ENCODE measurements at places on chromosomes 4 and X. TPM values are rescaled to one million over a fixed set of nuclear protein-coding genes. Genes with fewer than 3 reads are reported as not detected.

DNA sequence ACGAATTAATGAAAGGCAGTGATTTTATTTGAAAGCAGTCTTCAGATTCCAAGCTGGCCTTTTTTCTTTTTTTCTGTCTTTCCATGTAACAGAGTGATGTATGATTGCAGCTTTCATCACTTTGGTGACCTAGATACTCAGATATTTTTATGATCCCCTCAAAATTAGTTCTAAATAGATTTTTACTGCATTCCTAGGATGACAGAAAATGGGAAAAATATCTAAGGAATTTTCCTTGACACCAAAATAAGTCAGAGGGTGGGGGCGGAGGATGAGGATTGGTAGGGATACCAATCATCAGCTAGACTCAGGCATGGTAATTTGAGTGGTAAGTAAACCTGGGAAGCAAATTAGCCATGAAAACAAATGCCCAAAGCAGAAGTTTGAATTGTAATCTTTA, 11.9 kb upstream of the HMGB2 start:
- H3K27ac ChIP-seq, result peak overlapping the region; percentile 85
- peaks cover 16% of the 10 kb centered on the region for H3K4me1 ChIP-seq
- peaks cover 3% of the 10 kb centered on the region for H3K36me3 ChIP-seq
- H3K27me3 ChIP-seq, result no peaks in the 10 kb centered on the region
- no peak for DNase-seq

GRCh38 chrX:47629419-47630200, at the start of gene CFP:
Gene CFP, minus strand, starts transcription at chrX:47629930. Its CDS starts 86 bp downstream, at chrX:47629844.
- H3K4me1 ChIP-seq, result no peaks in the 10 kb centered on the region
- no peak for DNase-seq
- H3K27ac ChIP-seq, result no peak within 1 kb of the TSS
- H3K27me3 ChIP-seq, result peaks cover 3% of the 10 kb centered on the region

- no peak for DNase-seq
- H3K27me3 ChIP-seq, result peaks cover 3% of the 10 kb centered on the region
- H3K36me3 ChIP-seq, result no peaks in the 10 kb centered on the region
- H3K27ac ChIP-seq, result peak overlapping the region; percentile 64
Observed at GRCh38 chr4:147772459-147772969, 40.6 kb downstream of the ARHGAP10 start.

- no peaks in the 10 kb centered on the region for H3K27me3 ChIP-seq
- no peak for DNase-seq
- peaks cover 22% of the 10 kb centered on the region for H3K4me1 ChIP-seq
- H3K4me3 ChIP-seq, result no peak overlapping the region
Observed at GRCh38 chr4:15395311-15395710, 32.5 kb upstream of the C1QTNF7 start.

DNA sequence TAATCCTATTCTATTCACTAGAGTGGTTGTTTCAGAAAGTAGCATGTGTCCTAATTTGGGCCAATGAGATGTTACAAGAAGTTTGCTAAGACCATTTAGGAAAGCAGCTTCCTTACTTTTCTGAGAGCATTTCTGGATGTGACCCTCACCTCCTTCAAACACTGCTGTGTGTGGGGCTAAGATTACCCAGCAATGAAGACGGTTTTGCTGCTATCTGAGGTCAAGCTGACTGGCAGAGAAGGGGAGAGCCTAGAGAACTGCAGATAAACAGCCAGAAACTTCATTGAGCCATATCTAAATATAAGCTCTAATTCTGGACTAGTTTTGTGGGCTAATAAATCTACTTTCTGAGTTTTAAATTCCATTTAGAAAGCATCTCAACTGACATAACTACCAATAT, 36.4 kb downstream of the ZAR1 start:
- no peaks in the 10 kb centered on the region for H3K27me3 ChIP-seq
- H3K27ac ChIP-seq, result no peak overlapping the region
- no peaks in the 10 kb centered on the region for H3K4me1 ChIP-seq
- H3K4me3 ChIP-seq, result no peak overlapping the region
- peaks cover 52% of the 10 kb centered on the region for H3K36me3 ChIP-seq
- no peak for DNase-seq

- peaks cover 19% of the 10 kb centered on the region for H3K36me3 ChIP-seq
- H3K27ac ChIP-seq, result no peak overlapping the region
- no peaks in the 10 kb centered on the region for H3K27me3 ChIP-seq
- DNase-seq, result no peak
- peaks cover 9% of the 10 kb centered on the region for H3K4me1 ChIP-seq
- no peak overlapping the region for H3K4me3 ChIP-seq
Observed at GRCh38 chrX:19595043-19595677, 79.9 kb upstream of the MAP3K15 start.

GRCh38 chrX:11750046-11750445, 8.0 kb upstream of the MSL3 start:
- H3K27me3 ChIP-seq, result no peaks in the 10 kb centered on the region
- H3K36me3 ChIP-seq, result no peaks in the 10 kb centered on the region
- H3K4me3 ChIP-seq, result no peak overlapping the region
- no peak for DNase-seq

- H3K27ac ChIP-seq, result no peak overlapping the region
- H3K4me3 ChIP-seq, result no peak overlapping the region
- no peaks in the 10 kb centered on the region for H3K27me3 ChIP-seq
- no peaks in the 10 kb centered on the region for H3K4me1 ChIP-seq
- no peaks in the 10 kb centered on the region for H3K36me3 ChIP-seq
Observed at GRCh38 chrX:13266641-13267345, 53.1 kb downstream of the ATXN3L start.

- H3K4me3 ChIP-seq, result no peak overlapping the region
- H3K4me1 ChIP-seq, result peaks cover 12% of the 10 kb centered on the region
- H3K27me3 ChIP-seq, result no peaks in the 10 kb centered on the region
- DNase-seq, result no peak
- H3K27ac ChIP-seq, result no peak overlapping the region
- H3K36me3 ChIP-seq, result peaks cover 5% of the 10 kb centered on the region
Observed at GRCh38 chr4:177108708-177109107, 201.0 kb upstream of the NEIL3 start.

DNA sequence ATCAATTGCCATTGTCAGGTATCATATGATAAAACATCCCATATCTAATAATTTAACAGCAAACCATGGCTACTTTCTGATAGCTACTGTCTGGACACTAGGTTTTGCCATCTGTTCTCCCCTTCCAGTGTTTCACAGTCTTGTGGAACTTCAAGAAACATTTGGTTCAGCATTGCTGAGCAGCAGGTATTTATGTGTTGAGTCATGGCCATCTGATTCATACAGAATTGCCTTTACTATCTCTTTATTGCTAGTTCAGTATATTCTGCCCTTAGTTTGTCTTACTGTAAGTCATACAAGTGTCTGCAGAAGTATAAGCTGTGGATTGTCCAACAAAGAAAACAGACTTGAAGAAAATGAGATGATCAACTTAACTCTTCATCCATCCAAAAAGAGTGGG, 7.0 kb downstream of the NPY5R start:
- H3K27me3 ChIP-seq, result peaks cover 52% of the 10 kb centered on the region
- DNase-seq, result no peak
- no peaks in the 10 kb centered on the region for H3K4me1 ChIP-seq
- H3K27ac ChIP-seq, result no peak overlapping the region

DNA sequence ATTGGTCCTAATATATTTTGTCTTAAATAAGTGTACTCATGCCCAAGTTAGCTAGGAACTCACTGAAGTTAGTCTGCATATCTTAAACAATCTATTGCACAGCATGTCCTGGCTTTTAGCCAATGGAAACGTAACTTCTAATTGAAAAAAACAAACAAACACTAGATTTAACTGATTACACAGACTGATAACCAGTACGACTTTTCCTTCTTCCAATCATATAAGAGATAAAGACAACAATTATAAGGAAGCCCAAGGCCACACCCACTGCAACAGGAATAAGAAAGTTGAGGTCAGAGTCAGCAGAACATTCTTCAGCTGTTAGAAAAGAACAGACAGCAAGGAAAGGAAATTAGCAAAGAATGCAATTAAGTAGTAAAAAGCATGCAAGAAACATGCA, 40.8 kb downstream of the LAMP2 start:
- no peaks in the 10 kb centered on the region for H3K36me3 ChIP-seq
- no peaks in the 10 kb centered on the region for H3K27me3 ChIP-seq
- no peak overlapping the region for H3K4me3 ChIP-seq
- DNase-seq, result no peak
- H3K27ac ChIP-seq, result peak overlapping the region; percentile 17

- no peak overlapping the region for H3K4me3 ChIP-seq
- DNase-seq, result no peak
- peaks cover 4% of the 10 kb centered on the region for H3K4me1 ChIP-seq
- H3K27ac ChIP-seq, result no peak overlapping the region
- peaks cover 19% of the 10 kb centered on the region for H3K27me3 ChIP-seq
- H3K36me3 ChIP-seq, result no peaks in the 10 kb centered on the region
Observed at GRCh38 chr4:3800351-3800750, 34.2 kb downstream of the ADRA2C start.

DNA sequence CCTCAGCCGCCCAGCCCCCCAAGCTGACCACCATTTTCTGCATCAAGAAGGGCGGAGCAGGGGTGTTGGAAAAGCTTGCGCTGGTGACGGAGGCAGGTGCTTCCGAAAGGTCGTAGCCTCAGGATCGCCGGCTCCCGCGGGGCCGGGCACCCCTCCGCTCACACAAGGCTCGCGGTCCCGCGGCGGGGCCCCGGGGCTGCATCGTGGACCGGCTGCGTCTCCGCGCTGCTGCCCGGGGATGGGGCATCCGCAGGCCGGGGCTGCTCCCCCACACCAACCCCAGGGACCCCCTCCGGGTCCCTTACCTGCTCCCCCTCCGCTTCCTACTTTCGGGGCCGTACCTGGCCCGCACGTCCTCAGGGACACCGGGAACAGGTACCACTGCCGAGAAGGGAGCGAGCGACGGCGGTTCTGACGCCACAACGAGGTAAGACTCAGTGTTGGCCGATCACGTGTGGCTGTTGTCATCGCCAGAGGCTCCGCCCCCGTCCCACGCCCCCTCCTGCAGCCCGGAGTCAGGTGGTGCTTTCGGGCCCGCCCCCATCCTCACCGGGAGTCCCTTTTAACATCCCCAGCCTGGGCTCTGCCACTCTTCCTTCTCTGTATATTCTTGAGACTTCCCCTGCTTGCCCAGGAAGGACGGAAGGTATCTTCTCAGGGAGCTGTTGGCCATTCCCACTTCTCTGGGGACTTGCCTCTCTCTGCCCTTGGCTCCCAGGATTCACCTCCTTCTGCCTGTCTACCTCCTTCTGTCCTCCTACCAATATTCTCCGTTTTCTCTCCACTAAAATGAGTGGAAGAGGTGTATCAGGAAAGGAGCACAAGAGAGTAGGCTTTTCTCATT, at the start of gene BEX2:
TSS of gene BEX2 (minus strand) at position 436 of the 844 bp plus-strand sequence. CDS start 1,014 bp downstream, outside the sequence.
- H3K4me1 ChIP-seq, result peaks cover 5% of the 10 kb centered on the region
- H3K4me3 ChIP-seq, result peak within 1 kb of the TSS; percentile 78
- H3K27ac ChIP-seq, result peak within 1 kb of the TSS; percentile 86
- no peaks in the 10 kb centered on the region for H3K27me3 ChIP-seq
- peak; percentile 58 for DNase-seq

GRCh38 chr4:6806924-6807626, 24.5 kb downstream of the KIAA0232 start:
- H3K4me3 ChIP-seq, result no peak overlapping the region
- DNase-seq, result no peak
- H3K27ac ChIP-seq, result peak overlapping the region; percentile 21
- peaks cover 14% of the 10 kb centered on the region for H3K36me3 ChIP-seq
- peaks cover 9% of the 10 kb centered on the region for H3K4me1 ChIP-seq

- no peak for DNase-seq
- no peak overlapping the region for H3K27ac ChIP-seq
- H3K27me3 ChIP-seq, result no peaks in the 10 kb centered on the region
- H3K4me1 ChIP-seq, result no peaks in the 10 kb centered on the region
- H3K36me3 ChIP-seq, result no peaks in the 10 kb centered on the region
Observed at GRCh38 chrX:144586756-144587155, 660.5 kb upstream of the SPANXN1 start.

DNA sequence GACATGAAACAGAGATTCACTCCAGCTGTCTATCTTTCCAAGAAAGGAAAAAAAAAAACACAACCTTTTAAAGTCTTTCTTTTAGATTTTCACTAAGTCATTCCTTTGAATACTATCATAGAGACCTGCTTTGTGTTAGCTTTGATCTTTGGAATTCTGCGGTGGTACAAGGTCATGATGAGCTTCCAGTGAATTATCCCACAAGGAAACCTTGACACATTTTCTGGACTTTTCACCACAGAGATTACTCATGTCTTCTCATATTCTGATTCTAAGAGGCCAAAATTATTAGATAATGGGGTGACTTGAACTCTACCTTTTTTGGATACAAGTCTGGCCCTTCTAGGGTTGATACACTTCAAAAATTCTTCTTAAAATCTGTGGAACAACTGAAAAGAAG, 201.6 kb downstream of the PACRGL start:
- no peaks in the 10 kb centered on the region for H3K27me3 ChIP-seq
- DNase-seq, result no peak
- H3K4me3 ChIP-seq, result no peak overlapping the region
- H3K36me3 ChIP-seq, result no peaks in the 10 kb centered on the region

DNA sequence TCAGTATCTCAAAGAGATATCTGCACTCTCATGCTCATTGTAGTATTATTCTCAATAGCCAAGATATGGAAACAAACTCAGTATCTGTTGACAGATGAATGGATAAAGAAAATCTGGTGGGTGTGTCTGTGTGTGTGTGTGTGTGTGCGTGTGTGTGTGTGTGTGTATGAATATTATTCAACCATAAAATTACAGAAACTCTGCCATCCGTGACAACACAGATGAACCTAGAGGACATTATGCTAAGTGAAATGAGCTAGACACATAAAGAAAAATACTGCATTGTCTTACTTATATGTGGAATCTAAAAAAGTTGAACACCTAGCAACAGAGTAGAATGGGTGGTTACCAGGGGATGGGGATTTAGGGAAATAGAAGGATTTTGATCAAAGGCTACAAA, 13.2 kb downstream of the XKRX start:
- DNase-seq, result no peak
- no peaks in the 10 kb centered on the region for H3K27me3 ChIP-seq
- no peak overlapping the region for H3K4me3 ChIP-seq
- H3K27ac ChIP-seq, result no peak overlapping the region
- peaks cover 2% of the 10 kb centered on the region for H3K4me1 ChIP-seq

- H3K27me3 ChIP-seq, result no peaks in the 10 kb centered on the region
- peaks cover 18% of the 10 kb centered on the region for H3K36me3 ChIP-seq
- peaks cover 37% of the 10 kb centered on the region for H3K4me1 ChIP-seq
- H3K4me3 ChIP-seq, result peak overlapping the region; percentile 96
- no peak for DNase-seq
Observed at GRCh38 chr4:15682242-15683142, 865 bp downstream of the FAM200B start.

- DNase-seq, result no peak
- H3K27ac ChIP-seq, result no peak overlapping the region
- no peaks in the 10 kb centered on the region for H3K4me1 ChIP-seq
- H3K36me3 ChIP-seq, result no peaks in the 10 kb centered on the region
- H3K27me3 ChIP-seq, result no peaks in the 10 kb centered on the region
Observed at GRCh38 chr4:12957108-12957507, 527.0 kb downstream of the RAB28 start.

The SPANXN4 gene
- total RNA-seq, result not detected

The EMCN gene
- total RNA-seq, result 4.3 TPM

The FGF16 gene
- not detected for total RNA-seq

The TLR3 gene
- total RNA-seq, result 9.1 TPM

The AMELX gene
- not detected for total RNA-seq

The CXCL1 gene
- total RNA-seq, result 0.74 TPM

Data from mesothelial cell of epicardium (in vitro differentiated cells).